ENCODE measurements at places on chromosomes 6 and 20.
A peak's percentile ranks its signal among the peaks of the same experiment; 100 is the strongest.

DNA sequence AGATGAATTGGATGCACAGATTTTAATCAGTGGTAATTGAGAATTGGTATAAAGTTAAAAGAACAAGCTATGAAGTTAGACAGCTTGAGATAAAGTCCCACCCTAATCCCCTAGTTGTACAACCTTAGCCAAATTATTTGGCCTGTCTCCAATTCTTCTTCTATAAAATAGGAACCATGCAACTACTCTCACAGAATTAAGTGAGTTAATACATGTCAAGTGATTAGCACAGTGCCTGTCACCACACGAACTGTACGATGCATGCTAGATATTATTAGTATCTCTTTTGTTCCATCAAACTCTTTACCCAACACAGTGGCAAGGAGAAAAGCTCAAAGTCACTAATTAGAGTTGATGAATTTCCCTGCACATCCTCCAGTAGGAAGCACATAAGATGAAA, 44.7 kb downstream of the MBOAT1 start:
- no peak for DNase-seq

GRCh38 chr20:47256668-47257236, 99.7 kb downstream of the ZMYND8 start:
- no peak for DNase-seq

GRCh38 chr20:43058077-43058476, 131.6 kb downstream of the PTPRT start:
- no peak for DNase-seq

GRCh38 chr6:43747784-43748183, 22.2 kb upstream of the VEGFA start:
- no peak for DNase-seq

DNA sequence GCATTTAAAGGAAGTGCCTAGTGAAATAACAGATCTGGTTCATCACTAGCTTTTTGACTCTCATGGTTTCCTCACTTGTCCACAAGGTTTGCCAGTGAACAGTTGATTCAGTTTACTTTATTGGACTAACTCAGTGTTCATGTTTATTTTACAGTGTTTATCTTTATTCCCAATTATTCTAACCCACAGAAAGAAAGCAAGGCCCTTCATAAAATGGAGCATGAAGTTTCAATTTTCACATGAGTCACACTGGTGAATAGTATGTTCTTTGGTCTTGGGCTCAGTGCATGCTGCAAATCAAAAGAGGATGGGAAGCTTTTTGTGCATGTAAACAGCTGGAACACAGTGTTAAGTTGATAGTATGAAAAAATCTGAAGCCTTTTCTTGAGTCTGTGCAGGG, 217.6 kb upstream of the HDDC2 start:
- no peak for DNase-seq

- peak; percentile 60 for DNase-seq
These were observed 63.2 kb upstream of the BMP2 start for GRCh38 chr20:6704132-6704861.

- no peak for DNase-seq
These were observed 219.8 kb downstream of the HIVEP2 start for GRCh38 chr6:142725024-142725770.

DNA sequence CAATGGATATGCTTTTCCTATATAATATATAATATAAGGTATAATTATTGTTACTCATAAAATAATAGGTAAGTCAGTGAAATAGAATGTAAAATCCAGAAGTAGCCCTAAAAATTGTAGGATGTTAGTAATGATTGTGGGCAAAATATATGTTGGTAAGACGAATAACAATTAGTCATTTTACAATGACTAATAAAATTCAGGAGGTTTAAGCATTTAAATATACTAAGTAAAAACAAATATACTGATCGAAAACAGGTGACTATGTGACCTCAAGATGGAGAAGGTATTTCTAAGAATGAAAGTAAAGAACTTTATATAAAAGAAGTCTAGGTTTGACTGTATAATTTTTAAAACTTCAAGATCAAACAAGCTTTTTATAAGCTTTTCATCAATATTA, 28.9 kb downstream of the FUCA2 start:
- DNase-seq = no peak

- no peak for DNase-seq
These were observed 2.0 kb downstream of the SCRT2 start for GRCh38 chr20:673603-674001.

DNA sequence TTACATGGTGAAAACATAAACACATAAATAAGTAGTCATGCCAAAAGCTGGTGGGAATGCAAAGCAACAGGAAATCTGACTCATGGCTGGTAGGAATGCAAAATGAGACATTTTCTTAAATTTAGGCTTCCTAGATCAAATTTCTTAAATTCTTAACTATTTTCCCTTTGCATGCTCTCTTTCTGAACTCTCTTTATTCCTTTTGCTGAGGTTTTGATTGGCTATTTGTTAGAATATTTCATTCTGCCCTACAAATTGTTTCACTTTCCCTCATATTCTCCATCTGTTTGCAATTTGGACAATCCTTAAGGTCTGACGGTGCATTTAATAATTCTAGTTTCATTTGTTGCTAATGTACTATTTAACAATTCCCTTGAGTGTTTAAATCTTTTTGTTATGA, 437.5 kb upstream of the RGS17 start:
- DNase-seq = no peak

- no peak for DNase-seq
These were observed 12.4 kb downstream of the SIRPA start for GRCh38 chr20:1907586-1907985.

DNA sequence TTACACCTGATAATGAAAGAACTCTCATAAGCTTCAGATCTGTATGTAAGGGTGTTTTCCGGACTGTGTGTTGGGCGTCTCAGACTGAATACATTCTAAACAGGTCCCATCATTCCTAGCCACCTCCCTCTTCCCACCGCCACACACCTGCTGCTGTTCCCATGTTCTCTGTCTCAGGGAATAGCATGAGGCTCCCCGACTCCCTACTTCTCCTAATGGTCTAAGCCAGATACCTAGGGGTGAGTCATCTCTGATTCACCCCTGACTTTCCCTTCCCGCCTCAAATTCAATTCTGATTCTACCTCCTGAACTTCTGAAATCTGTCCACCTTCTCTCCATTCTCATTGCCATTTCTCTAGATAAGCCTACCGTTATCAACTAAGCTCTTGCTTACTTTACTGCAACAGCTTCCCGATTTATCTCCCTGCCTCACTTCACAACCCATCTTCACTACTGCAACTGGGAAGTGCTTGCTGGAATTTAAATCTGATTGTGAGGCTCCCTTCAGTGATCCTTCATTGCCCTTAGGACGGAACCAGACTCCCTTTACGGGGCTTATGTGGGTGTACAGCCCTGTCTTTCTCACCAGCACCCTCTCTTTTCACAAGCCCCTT, 1.6 kb downstream of the TMEM14A start:
- DNase-seq = no peak

GRCh38 chr6:92538275-92538674, 881.1 kb downstream of the EPHA7 start:
- DNase-seq = no peak

DNA sequence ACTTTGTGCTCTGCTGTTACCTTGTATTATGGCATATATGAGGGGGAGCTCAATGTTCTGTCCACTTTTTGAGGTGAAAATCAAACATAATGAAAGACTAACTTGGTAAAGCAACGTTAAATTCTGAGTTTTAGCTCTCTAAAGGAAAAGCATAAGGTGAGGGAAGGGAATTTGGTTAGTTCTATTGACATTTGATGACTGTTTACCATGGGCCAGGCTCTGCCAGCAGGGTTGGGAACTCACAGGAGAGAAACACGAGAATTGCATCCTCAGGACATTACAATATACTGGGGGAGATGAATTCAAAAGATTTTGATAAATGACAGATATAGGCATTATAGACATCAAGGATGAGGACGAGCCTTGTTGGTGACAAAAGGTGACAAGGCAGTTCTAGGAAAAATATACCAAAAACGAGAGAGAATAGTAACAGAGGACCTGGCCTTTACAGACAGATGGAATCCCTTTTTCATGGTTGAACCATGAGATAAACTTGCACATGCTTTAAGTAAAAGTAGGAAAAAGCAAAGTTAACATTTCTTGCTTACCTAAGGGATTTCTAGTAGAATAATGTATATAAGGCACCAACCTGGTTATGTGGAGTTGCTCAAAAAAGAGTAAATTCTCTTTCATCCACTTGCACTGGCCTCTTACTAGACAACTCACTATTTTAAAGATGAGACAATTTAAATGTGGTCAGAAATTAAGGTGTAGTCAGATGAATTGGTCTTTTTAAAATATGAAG, 191.4 kb downstream of the NKAIN2 start:
- no peak for DNase-seq

DNA sequence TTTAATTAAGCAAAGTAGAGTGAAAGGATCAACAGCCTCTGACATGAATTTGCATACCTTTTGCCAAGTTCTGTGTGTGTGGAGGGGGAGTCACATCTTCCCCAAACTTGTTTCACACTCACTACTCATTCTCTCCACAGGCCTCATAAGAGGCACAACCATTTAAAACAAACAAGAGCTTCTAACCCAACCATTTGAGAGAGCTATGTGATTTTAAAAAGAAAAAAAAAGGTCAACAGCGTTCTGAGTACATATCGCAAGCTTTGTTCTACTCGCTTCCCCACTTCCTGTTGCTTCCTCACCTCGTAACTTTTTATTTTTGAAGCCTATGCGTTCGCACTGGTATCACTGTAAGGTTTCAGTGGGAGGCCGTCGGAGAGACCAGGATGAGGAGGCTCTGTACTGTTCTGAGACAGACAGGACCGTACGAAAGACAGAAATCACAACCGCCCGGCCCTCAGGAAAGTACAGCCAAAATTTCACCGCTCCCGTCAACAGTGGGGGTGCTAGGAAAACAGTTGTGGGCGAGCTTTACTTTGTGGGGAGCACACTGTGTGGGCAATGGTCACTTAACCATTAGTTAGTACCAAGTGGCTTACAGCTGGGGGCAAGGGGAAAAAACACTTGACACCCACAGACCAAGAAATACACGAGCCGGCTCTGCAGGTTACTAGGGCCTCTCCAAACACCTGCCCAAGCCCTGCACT, 61.3 kb downstream of the TRERF1 start:
- DNase-seq = no peak

- DNase-seq = no peak
These were observed 8.8 kb upstream of the PERP start for GRCh38 chr6:138115877-138116660.

DNA sequence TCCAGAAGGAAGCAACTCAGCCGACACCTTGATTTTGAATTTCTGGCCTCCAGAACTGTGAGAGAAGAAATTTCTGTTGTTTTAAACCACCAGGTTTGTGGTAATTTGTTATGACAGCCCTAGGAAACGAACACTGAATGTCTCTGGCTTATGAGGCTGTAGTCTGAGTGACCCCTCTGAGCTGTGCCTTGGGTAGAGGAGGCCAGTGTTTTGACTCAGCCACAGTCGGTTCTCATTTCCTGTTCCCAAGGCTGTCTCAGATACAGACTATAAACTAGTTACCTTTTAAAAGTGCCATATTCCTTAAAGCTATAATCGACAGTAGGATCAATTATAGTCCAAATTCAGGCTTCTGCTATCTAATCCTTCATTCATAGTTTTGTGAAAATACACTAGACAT, 391.2 kb upstream of the MAP3K7 start:
- no peak for DNase-seq

DNA sequence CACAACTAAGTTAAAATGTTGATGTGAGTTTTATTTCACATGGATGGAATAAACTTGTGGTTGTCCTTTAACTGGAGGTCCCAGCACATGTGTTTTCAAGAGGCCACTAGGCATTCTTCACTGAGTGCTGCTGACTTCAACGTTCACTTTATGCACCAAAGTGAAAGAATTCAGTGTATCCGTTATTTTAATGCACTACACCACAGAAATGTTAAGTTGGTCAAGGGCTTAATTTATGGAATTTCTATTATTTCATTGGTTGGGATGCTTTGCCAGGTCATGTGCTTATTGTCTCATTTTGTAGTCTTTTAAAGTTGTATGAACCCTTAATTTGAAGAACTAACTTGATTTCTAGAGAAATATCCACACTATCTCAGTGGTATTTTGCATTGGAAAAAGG, 106.4 kb downstream of the PPP1R14C start:
- no peak for DNase-seq

DNA sequence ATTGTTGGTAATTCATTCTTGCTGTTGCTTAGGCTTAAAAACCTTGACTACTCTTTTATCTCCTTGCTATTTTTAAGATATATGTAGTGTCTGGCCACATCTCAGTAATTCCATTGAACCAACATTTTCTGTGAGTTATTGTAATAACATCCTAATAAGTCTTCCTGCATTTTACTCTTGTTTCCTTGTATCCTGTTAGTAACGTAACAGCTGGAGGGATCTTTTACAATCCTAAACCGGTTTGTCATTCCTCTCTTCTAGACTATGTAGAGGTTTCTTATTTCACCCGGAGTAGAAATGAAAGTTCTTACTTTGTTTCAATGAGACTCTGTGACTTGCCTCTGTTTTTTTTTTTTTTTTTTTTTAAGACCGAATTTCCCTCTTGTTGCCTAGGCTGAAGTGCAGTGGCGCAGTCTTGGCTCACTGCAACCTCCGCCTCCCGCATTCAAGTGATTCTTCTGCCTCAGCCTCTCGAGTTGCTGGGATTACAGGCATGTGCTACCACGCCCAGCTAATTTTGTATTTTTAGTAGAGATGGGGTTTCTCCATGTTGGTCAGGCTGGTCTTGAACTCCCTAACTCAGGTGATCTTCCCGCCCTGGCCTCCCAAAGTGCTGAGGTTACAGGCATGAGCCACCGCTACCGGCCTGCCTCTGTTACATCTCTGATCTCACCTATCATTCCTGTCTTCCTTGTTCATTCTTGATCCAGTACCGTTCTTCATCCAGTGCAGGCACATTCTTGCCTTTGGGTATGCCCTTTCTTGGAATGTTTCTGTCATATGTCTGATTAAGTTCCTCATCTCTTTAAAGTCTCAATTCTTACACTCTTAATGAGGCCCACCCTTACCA, 44.7 kb downstream of the NCOA3 start:
- no peak for DNase-seq

- DNase-seq = no peak
These were observed 11.7 kb downstream of the LCA5 start for GRCh38 chr6:79525272-79526100.

- no peak for DNase-seq
These were observed 218.5 kb downstream of the UST start for GRCh38 chr6:148965287-148965686.

DNA sequence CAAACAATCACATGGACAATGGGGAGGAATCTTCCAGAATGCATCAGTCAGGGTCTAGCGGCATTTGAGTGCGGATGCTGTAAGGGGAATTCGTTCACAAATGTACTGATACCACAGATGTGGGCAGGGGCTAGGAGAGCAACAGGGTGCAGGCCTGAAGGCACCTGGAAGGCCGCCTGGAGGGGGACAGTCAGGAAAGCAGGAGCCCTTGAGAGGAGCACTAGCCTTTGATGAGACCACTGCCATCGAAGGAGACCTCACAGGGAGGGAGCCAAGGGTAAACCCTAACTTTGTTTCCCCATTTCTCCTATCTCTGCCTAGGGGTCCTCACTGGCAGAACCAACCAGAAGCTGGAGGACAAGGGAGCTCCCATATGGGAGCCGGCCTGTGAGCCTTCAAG, 38.2 kb downstream of the MYB start:
- DNase-seq = no peak

GRCh38 chr6:160795721-160796120, 93.7 kb downstream of the PLG start:
- DNase-seq = no peak
